ENCODE measurements at places on chromosomes 7 and 10.

- DNase-seq, result no peak
These were observed 361.9 kb downstream of the GLRX3 start for GRCh38 chr10:130498042-130498441.

GRCh38 chr7:3464900-3465622 lies 164.0 kb downstream of the SDK1 start:
- no peak for DNase-seq

DNA sequence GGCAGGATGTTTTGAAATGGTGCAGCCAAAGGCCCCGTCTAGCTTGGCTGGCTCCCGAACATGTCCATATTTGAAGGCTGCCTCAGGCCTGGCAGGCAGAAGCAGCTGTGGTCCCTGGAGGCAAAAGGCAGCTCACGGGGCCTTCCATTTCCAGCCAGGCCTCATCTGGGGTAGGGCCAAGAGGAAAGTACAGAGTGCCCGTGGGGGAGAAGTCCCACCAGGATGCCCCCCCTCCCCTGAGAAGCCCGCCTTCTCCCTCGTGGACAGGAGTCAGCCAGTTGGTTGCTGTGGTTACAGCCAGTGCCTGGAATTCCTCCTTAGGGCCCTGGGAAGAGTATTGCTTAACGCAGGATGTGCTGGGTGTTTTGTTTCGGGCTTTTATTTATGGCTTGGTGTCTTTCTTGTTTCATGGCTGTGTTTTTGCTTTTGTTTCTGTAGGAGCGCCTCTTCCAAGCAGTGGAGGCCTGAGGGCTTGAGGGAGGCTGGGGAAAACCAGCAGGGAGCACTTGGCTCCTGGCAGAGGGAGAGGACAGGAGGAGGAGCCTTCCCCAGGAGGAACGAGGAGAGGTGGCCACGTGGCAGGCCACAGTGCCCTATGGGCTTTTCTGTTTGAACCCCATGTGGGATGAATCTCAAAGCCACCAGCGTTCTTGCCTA lies 45.4 kb downstream of the CHST3 start:
- no peak for DNase-seq

DNA sequence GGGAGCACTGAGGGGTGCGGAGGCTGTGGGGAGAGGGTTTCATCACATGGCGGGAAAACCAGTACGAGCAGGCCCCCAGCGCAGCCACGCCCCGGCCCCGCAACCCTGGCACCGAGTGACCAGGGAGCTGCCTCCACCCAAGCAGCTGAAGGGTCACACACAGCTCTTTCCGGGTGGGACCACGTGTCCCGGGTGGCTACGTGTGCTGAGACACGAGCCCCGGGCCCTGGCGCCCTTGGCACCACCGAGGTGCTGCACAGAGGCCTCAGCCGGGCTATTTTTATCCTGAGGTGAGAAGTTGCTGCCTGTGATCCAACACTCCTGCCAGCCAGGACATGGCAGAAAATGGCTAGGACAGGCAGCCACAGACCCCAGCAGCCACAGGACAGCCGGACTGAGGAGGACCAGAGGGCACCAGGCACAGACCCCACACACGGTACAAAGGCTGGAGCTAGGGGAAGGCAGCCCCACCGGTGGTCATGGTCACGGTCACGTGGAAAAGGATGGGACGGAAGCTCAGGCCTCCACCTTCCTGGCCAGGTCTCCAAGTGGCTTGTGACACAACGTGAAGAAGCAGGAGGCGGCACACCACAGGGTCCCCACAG lies 223.7 kb downstream of the MAD1L1 start:
- no peak for DNase-seq

GRCh38 chr10:105468759-105469158 lies 827.7 kb downstream of the SORCS3 start:
- no peak for DNase-seq

- DNase-seq, result no peak
These were observed 218.6 kb upstream of the TAC1 start for GRCh38 chr7:97513326-97513725.

DNA sequence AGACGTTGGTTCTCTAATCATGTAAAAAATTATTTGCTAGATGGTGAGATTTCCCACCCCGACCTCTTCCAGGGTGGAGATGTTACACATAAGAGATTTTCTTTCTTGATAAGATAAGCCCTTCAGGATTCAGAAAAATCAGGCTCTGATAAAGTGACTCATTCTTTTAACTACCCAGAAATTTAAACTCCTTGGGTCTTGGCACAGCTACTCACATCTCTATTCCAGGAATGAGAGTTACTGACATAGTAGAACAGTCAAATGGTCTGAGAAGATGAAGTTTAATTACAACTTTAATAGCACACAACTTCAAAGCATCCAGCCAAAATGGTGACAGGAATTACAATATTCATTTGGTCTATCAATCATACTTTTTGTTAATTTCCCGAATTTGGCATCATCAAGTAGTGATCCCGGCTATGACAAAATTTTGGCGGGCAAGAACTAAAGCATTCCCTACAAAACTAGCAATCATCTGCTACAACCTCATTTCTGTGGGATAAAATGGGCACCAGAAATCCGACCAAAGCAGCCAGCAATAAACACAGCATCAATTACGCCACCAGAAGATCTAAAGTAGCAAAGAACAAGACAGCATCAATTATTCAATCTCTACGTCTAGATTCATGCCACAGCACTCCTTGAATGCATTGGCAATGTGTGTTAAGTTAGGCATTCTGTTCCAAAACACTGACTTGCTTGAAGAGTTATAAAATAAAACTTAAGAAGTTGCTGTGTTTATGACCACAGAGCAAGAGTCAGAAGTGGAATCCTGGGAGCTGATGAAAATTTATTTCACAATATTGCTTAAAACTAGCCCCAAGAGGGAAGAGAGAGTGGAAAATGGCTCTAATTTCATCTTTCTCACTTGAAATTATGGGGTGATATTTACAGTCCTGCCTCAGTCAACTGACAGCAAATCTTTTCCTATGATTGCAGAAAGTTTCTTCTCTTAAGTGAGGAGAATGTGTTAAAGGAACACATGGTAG lies 565.7 kb upstream of the ANKRD30A start:
- no peak for DNase-seq

DNA sequence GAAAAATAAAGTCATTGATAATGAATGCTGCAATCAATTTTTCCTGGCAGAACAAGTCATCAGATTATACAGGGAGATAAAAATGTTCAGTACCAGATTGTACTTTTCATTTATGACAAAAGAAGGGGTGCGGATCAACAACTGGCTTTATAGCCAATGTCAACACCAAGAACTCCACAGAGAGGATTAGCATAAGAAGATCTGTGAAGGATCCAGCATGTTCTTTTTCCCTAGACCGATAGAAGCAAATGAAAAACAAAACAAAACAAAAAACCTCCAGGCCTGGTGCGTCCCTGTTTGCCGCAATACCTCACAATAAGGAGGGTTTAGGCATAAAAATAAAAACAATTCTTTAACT lies 34.7 kb upstream of the PRKAR2B start:
- no peak for DNase-seq

DNA sequence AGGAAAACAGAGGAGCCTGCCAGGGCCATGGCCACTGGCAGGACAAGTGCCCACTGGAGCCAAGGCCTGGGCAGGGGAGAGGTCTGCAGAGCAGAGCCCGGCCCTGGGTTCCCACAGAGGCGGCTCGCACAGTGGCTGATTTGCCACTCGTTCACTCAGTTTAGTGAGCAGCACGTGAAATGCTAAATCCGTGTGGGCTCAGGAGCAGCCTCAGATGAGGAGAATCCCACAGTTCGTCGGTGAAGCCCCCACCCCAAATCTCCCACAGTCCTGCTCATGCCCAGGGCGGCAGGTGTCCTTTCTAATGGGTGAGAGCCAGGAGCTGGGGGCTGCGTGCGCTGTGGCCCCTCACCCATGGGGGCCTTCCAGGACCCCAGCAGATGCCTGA lies 107.7 kb upstream of the FAM20C start:
- no peak for DNase-seq

DNA sequence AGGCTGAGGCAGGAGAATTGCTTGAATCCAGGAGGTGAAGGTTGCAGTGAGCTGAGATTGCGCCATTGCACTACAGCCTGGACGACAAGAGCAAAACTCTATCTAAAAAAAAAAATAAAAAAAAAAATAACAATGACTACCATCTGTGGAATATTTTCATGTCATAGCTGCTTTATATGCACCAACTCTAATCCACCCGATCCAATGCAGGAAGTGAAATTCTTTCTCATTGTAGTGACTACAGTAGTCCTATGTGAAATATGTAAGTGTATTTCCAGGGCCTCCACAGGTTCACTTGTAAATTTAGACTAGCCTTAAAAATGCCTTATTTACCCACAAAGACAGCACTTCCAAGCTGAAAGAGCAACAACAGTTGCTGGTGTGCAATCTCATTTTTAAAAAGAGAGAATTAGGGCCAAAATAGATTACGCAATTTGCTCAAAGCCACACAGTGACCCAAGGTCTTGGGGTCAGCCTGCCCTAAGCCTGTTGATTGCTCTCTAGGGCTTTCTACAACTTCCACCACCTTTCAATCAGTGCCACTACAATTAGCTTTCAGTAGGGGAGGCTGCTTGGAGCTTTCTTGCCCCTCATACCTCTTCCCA lies 25.8 kb upstream of the EGFR start:
- no peak for DNase-seq

GRCh38 chr7:70592171-70592570 lies 539.8 kb upstream of the GALNT17 start:
- no peak for DNase-seq

DNA sequence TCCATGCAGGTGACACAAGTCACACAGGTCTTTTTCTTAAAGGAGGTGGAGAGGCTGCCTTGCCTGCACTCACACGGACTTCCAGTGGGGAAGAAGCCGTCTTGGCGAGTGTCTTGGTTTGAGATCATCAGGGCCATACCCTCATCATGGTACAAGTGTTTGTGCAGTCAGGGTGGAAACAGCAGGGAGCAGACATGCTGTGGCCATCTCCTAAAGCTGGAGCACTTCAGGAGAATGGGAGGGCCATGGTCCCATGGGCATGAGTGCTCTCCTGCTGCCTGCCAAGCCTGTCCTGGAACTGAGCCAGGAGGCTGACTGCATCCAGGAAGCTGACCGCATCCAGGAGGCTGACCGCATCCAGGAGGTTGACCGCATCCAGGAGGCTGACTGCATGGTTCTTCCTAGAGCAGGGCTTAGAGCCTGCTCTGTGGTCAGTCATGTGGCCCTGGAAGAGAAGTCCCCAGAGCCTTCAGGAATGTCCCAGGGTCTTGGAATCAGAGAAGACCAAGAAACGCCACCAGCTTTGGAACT lies 98.4 kb downstream of the ADARB2 start:
- DNase-seq, result no peak

DNA sequence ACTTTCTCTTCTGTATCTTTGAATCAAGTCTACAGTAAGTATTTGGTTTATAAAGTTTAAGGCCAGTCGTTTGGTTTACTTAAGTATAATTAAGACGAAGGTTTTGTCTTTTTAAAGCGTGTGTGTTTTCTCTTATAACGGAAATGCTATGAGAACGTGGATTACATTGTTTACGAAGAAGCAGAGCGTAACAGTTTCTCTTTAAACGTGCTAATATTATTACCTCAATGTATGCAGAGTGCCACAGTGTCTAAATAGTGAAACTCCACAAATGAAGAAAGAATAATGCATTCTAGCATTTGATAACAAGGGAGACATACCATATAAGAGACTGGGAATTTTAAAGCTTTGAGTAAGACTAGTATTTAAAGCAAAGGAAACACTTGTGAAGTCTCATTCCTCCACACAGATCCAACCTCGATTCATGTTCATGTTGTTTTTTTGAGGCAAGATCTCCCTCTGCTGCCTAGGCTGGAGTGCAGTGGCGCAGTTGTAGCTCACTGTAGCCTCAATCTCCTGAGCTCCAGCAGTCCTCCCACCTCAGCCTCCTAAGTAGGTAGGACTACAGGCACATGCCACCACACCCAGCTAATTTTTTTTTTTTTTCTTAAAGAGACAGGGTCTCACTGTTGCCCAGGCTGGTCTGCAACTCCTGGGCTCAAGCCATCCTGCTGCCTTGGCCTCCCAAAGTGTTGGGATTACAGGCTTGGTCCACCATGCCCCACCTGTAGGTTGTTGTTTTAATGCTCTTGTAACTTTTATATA lies 75.1 kb downstream of the ANKRD61 start:
- DNase-seq, result peak; percentile 15

GRCh38 chr7:111827863-111828504 lies 265.7 kb upstream of the IMMP2L start:
- DNase-seq, result no peak

GRCh38 chr10:88222881-88223280 lies 359.5 kb downstream of the PTEN start:
- no peak for DNase-seq

- no peak for DNase-seq
These were observed 312.4 kb upstream of the DGKB start for GRCh38 chr7:15214976-15215375.

DNA sequence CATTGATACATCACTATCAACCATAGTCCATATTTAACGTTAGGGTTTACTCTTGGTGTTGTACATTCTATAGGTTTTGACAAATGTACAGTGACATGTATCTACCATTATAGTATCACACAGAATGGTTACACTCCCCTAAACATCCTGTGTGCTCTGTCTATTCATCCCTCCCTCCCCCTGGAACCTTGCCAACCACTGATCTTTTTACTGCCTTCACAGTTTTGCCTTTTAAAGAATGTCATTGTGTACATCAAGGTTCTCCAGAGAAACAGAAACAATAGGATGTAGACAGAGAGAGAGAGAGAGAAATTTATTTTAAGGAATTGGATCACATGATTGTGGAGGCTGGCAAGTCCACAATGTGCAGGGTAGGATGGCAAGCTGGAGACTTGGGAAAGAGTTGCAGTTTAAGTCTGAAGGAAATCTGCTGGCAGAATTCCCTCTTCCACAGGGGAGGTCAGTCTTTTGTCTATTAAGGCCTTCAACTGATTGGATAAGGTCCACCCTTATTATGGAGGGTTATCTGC lies 45.1 kb upstream of the CCNJ start:
- no peak for DNase-seq

DNA sequence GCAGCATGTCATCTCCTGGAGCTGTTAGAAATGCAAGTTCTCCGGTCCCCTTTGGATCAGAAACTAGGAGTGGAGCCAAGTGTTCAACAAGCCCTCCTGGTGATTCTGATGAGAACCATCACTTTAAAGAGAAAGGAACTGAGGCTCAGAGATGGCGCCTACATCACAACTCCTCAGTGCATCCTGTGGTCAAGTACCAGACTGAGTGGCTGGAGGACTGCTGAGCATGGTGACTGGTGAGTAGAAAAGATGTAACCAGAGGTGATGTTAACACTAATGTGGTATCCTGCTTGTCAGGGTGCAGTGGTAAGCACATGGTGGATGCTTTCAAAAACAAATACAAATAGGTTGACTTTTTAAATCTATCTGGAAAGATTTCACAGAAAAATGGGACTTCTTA lies 3.5 kb upstream of the OIT3 start:
- DNase-seq, result no peak

- no peak for DNase-seq
These were observed 111.0 kb downstream of the NRP1 start for GRCh38 chr10:33223326-33224000.

GRCh38 chr7:36855330-36855729 lies 131.0 kb upstream of the AOAH start:
- no peak for DNase-seq

GRCh38 chr7:7805511-7806153 lies 87.2 kb upstream of the RPA3 start:
- no peak for DNase-seq

GRCh38 chr7:52838981-52839411 lies 196.4 kb upstream of the POM121L12 start:
- no peak for DNase-seq

- no peak for DNase-seq
These were observed 84.6 kb downstream of the ICA1 start for GRCh38 chr7:8177109-8177933.

Measured in stimulated activated CD4-positive, alpha-beta T cell treated with anti-CD3 and anti-CD28 coated beads, Interleukin-2, amount 100 ng/mL, for 4 hours (primary cell).